ENCODE measurements at places on chromosomes 5 and 9.

- no peak for DNase-seq
Observed at GRCh38 chr9:17837965-17838364, 259.1 kb downstream of the SH3GL2 start.

GRCh38 chr9:124831642-124832364 is 21.5 kb upstream of the WDR38 start:
- no peak for DNase-seq

DNA sequence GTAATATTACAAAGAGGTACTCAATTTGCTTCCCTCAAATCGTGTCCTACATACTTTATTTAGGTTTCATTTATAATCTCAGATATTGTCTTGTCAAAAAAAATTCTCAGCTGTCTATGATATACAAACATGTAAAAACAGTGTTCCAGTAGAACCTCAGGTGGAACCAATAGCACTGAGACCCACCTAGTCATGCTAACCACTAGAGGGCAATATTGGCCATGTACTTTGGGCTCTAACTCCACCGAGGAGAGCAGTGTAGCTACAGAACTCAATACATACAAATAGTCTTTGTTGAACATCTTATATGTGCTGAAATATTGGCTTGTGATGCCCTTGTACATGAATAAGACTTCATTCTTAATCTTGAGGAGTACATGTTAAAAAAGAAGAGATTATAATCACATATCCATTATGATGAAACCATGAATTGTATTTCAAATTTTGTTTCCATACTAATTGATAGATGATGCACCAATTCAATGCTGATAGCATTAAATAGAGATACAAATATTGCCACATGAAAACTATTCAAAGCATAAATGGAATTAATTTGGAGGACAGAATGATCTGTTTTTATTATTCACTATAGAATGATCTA is 71.2 kb upstream of the CNTLN start:
- peak; percentile 26 for DNase-seq

DNA sequence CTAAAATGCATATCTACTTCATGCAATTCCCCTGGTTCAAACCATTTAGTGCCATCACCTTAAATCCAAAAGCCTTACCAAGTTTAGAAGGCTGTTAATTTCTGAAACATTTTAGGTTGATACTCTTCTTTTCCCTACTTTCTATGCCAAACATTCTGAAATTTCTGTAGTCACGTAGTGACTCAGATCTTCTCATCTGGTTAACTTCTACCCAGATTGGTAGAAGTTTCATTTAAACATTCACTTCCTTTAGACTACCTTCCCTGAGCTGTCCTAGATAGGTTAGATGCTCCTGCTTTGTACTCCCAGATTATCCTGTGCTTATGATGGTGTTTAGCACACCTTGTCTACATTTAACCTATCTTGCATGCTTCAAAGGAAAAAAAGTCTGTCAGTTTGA is 9.9 kb downstream of the RAD50 start:
- DNase-seq: no peak

DNA sequence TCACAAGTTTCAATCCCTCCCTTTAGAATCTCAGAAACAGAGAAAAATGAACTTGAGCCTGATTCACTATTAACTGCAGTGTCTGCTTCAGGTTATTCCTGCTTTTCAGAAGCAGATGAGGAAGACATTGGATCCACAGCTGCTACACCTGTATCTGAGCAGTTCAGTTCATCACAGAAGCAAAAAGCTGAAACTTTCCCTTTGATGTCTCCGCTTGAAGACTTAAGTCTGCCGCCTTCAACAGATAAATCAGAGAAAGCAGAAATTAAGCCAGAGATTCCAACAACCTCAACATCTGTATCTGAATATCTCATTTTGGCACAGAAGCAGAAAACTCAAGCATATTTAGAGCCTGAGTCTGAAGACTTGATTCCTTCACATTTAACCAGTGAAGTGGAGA is 42.1 kb downstream of the CMYA5 start:
- no peak for DNase-seq

GRCh38 chr5:55154873-55155272 is 5.1 kb upstream of the GPX8 start:
- DNase-seq: peak; percentile 34

GRCh38 chr9:75700252-75700640 is 190.2 kb upstream of the PCSK5 start:
- DNase-seq: no peak

- DNase-seq: no peak
Observed at GRCh38 chr5:159241946-159242552, 21.0 kb upstream of the UBLCP1 start.

DNA sequence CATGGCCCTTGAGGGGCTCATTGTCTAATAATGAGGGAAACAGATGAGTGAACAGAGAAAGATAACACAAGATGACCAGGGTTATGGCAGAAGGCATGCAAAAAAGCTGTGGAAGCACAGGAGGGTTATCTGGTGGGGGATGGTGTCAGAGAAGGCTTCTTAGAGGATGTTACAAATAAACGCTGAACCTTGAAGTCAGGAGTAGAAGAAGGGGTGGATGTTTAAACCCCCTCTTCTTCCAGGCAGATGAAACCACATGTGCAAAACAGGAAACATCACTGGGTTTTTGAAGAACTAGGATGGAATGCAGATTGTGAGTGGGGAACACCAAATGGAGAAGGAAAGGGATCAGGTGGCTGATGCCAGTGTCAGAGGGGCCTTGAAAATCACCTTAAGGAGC is 41.8 kb upstream of the NR5A1 start:
- no peak for DNase-seq

GRCh38 chr9:129553277-129553676 is 67.6 kb downstream of the C9orf50 start:
- DNase-seq: no peak

DNA sequence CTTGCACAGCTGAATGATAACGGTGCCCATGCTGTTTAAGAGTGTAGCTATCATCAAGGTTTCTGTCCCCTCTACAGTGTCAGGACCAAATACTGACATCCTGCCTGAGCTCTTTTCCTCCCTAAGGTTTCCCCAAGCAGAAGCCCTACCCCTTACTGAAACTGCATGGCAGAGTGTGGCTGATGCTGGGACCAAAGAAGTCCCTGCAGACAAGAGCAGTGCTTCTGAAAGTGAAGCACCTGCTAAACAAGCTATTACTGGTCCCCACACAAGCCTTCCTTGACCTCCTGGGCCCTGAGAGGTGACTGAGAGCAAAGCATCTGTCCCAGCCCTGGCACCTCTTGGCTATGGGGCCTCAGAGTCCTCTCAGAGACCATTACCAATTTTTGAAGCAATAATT is 56.1 kb downstream of the CFAP90 start:
- no peak for DNase-seq

DNA sequence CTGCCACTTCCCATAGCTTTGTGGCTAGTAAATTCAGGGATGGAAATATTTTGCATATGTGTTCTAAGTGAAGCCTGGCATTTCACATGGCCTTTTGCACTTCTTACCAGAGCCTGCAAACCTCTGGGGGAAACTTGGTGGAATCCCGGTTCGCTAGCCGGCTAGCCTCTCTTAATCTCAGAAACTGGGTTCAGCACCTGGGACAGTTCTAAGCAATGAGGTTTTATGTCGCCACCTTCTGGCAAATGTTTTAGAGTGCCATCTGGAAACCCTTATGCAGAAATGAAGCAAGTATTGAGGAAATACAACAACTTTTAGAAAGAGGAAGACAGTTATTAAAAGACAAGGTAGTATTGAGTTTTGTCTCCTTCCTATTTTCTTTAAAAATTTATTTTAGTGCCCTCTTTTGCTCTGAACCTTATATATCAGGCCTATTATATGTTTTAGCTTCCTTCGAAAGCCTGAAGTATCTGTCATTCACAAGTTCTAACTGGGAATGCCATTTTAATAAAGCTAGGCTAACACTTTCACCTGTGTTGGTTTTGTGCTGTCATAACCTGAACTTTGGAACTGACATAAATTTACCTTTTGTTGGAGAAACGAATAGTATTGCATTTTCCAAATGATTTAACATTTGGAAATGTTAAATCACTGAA is 963 bp upstream of the HTR1A start:
- peak; percentile 62 for DNase-seq

GRCh38 chr9:37031081-37031480 is 3.0 kb downstream of the PAX5 start:
- DNase-seq: no peak

DNA sequence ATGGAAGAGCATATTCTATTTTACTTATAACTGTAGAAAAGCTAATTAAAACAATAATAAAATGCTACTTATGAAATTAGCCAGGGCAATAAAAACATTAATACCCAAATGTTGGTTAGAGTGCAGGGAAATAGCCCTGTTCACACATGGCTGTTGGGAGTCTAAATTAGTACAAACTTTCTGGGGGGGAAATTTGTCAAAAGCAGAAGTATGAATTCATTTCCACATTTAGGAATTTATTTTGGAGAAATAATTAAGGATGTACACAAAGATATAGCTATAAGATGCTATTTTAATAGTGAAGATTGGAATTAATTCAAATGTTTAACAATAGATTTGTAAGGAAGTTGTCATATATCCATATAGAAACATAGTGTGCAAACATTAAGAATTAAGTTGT is 190.5 kb downstream of the SEC61B start:
- DNase-seq: no peak

GRCh38 chr5:147957901-147958300 is 51.6 kb upstream of the C5orf46 start:
- DNase-seq: no peak
